Activated CD8-positive, alpha-beta T cell treated with anti-CD3 and anti-CD28 coated beads, Interleukin-2, amount 10 ng/mL, durations not matched to agents 7 days and 5 days (primary cell): ENCODE measurements at places on chromosomes 3 and 15. TPM values are rescaled to one million over a fixed set of nuclear protein-coding genes. Genes with fewer than 3 reads are reported as not detected.

GRCh38 chr3:123331651-123332050 lies 117.2 kb downstream of the ADCY5 start:
- no peak overlapping the region for H3K4me3 ChIP-seq
- no peak for DNase-seq
- no peaks in the 10 kb centered on the region for H3K36me3 ChIP-seq
- H3K27ac ChIP-seq: no peak overlapping the region
- H3K4me1 ChIP-seq: peaks cover 8% of the 10 kb centered on the region
- peaks cover 9% of the 10 kb centered on the region for H3K27me3 ChIP-seq

DNA sequence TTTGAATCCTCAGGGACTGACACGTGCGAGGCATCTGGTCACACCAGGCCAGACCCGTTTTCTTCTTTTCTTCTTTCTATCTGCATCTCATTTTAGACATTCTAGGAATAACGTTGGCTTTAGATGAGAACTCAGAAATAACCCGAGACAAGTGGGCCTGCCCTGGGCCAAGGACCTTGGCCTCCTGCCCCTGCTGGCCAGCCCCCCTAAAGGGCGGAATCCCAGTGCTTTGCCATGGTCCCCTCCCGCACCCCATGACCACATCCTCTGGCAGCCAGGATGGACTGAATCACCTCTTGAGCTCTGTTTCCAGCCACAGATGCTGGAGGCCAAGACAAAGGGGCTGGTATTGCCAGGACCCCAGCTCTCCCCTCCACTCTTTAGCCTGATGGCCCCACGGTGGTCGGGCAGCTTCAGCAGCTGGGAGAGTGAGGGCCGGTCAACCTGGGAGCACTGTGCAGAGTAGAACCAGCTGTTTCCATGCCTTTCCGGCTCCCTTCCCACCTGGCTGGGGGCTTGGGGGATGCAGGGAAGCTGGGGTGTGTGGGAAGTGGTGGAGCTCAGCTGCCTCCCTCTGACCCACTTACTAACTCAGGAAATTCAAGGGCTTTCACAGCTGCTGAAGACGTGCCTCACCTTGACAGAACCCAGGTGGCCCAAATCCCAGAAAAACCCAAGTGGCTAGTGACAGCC lies 190.9 kb downstream of the FAM43A start:
- H3K27ac ChIP-seq: no peak overlapping the region
- peaks cover 11% of the 10 kb centered on the region for H3K4me1 ChIP-seq
- H3K27me3 ChIP-seq: peaks cover 6% of the 10 kb centered on the region
- no peak for DNase-seq
- no peak overlapping the region for H3K4me3 ChIP-seq
- H3K36me3 ChIP-seq: no peaks in the 10 kb centered on the region

GRCh38 chr3:187450431-187451190 lies 82.4 kb downstream of the RTP4 start:
- H3K36me3 ChIP-seq: no peaks in the 10 kb centered on the region
- no peak overlapping the region for H3K27ac ChIP-seq
- H3K4me3 ChIP-seq: no peak overlapping the region
- H3K4me1 ChIP-seq: no peaks in the 10 kb centered on the region
- DNase-seq: no peak
- peaks cover 6% of the 10 kb centered on the region for H3K27me3 ChIP-seq

GRCh38 chr3:34687671-34688070 lies 889.2 kb downstream of the PDCD6IP start:
- H3K4me3 ChIP-seq: no peak overlapping the region
- H3K4me1 ChIP-seq: no peaks in the 10 kb centered on the region
- DNase-seq: no peak
- H3K27ac ChIP-seq: no peak overlapping the region
- no peaks in the 10 kb centered on the region for H3K36me3 ChIP-seq
- no peaks in the 10 kb centered on the region for H3K27me3 ChIP-seq

GRCh38 chr3:46857485-46858341 lies 5.5 kb downstream of the MYL3 start:
- H3K27ac ChIP-seq: no peak overlapping the region
- H3K4me3 ChIP-seq: no peak overlapping the region
- H3K36me3 ChIP-seq: no peaks in the 10 kb centered on the region
- no peaks in the 10 kb centered on the region for H3K27me3 ChIP-seq
- H3K4me1 ChIP-seq: no peaks in the 10 kb centered on the region

- no peak overlapping the region for H3K27ac ChIP-seq
- H3K4me3 ChIP-seq: no peak overlapping the region
- DNase-seq: no peak
Observed at GRCh38 chr3:141064255-141064926, 13.2 kb downstream of the SPSB4 start.

- DNase-seq: no peak
- no peaks in the 10 kb centered on the region for H3K27me3 ChIP-seq
- no peak overlapping the region for H3K27ac ChIP-seq
Observed at GRCh38 chr3:128351546-128351945, 115.1 kb downstream of the DNAJB8 start.

DNA sequence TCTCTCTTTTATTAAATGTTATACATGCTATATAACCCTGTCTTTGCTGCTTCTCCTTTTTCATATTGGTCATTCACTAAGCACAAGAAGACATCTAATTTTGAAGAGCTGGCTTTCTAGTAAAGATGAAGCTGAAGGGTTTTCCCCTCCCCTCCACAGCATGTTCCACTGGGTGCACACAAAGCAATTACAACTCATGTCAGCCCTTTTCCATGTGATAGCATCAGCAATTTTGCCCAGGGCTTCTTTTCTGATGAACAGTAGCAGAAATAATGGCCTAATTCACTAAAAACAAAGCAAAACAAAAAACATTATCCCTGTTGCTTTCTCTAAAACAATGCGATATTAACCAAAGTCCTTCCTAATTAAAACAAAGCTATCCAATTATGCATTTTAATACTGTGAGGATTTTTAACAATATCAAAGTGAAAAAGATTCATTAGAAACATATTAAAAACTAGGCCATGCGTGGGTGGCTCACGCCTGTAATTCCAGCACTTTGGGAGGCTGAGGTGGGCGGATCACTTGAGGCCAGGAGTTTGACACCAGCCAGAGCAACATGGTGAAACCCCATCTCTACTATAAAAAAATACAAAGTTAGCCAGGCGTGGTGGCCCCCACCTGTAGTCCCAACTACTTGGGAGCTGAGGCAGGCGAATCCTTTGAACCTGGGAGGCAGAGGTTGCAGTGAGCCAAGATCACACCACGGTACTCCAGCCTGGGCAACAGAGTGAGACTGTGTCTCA lies 12.2 kb upstream of the PIK3R4 start:
- H3K4me1 ChIP-seq: peaks cover 9% of the 10 kb centered on the region
- DNase-seq: no peak
- no peak overlapping the region for H3K27ac ChIP-seq
- H3K36me3 ChIP-seq: no peaks in the 10 kb centered on the region
- no peak overlapping the region for H3K4me3 ChIP-seq
- peaks cover 3% of the 10 kb centered on the region for H3K27me3 ChIP-seq

DNA sequence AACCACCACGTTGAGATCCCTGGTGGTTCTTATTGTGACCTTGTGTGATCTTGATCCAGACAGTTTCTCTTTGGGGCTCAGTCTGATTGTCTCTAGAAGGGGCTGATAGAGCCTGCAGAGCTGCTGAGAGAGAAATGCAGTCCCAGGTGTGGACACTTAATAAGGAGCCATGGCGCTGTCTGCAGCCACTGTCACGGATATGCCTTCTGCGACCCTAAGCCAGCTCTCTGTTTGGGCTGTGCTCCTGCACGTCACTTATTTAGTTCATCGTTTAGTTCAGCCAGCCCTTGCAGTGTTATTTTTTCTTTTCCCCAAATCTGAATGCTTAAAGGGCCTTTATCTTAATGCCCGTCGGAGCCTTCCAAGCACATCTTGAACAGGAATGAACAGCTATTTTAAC lies 12.0 kb downstream of the SLC6A1 start:
- H3K27ac ChIP-seq: no peak overlapping the region
- no peaks in the 10 kb centered on the region for H3K4me1 ChIP-seq
- peaks cover 8% of the 10 kb centered on the region for H3K27me3 ChIP-seq
- H3K4me3 ChIP-seq: no peak overlapping the region

- DNase-seq: no peak
- H3K4me1 ChIP-seq: peaks cover 5% of the 10 kb centered on the region
- H3K36me3 ChIP-seq: no peaks in the 10 kb centered on the region
- H3K27ac ChIP-seq: no peak overlapping the region
- H3K4me3 ChIP-seq: no peak overlapping the region
Observed at GRCh38 chr15:49060710-49061495, 14.7 kb upstream of the SECISBP2L start.

DNA sequence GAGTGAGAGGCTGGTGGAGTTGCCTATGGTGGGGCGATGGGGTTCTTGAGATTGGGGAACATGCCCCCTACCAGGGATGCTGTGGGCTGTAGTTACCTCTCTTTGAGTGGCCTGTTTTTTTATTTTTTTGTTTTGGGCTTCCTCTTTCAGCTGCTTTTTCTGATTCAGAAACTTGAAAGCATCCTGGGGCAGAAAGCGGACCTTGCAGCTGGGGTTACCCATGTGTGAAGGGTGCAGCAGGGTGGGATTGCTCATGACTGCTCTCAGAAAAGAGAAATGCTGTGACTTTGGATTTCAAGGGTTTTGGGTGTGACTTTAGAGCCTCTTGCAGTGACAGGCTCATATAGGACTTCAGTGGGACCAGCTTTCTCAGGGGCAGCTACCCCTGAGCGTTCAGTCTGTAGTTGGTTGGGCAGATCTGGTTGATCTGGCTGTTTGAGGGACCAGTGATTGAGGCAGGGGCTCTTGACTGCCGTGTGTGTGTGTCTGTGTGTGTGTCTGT lies 1.8 kb downstream of the LIMD1 start:
- peak overlapping the region; percentile 40 for H3K27ac ChIP-seq
- peaks cover 69% of the 10 kb centered on the region for H3K4me1 ChIP-seq
- peak; percentile 35 for DNase-seq
- H3K36me3 ChIP-seq: peaks cover 55% of the 10 kb centered on the region
- H3K27me3 ChIP-seq: no peaks in the 10 kb centered on the region

DNA sequence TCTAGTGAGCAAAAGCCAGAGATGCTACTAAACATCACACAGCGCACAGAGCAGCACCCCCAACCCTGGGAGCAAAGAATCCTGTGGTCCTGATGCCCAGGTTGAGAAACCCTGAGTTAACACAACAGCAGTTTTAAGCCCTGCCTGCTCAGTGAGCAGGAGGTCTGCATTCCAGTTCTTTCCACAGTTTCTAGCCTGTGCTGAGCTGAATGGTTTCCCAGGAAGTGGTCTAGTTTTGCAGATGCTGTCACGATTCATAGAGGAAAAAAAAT lies 171.1 kb upstream of the PROK2 start:
- peaks cover 11% of the 10 kb centered on the region for H3K4me1 ChIP-seq
- H3K27me3 ChIP-seq: peaks cover 3% of the 10 kb centered on the region
- H3K36me3 ChIP-seq: no peaks in the 10 kb centered on the region
- H3K4me3 ChIP-seq: no peak overlapping the region
- no peak overlapping the region for H3K27ac ChIP-seq
- DNase-seq: no peak

GRCh38 chr15:57806003-57806402 lies 99.5 kb downstream of the POLR2M start:
- no peak overlapping the region for H3K27ac ChIP-seq
- H3K4me1 ChIP-seq: no peaks in the 10 kb centered on the region
- H3K4me3 ChIP-seq: no peak overlapping the region
- peaks cover 3% of the 10 kb centered on the region for H3K27me3 ChIP-seq
- H3K36me3 ChIP-seq: no peaks in the 10 kb centered on the region

GRCh38 chr3:53989946-53990345 lies 98.3 kb upstream of the SELENOK start:
- DNase-seq: no peak
- no peak overlapping the region for H3K27ac ChIP-seq
- no peaks in the 10 kb centered on the region for H3K4me1 ChIP-seq
- no peaks in the 10 kb centered on the region for H3K36me3 ChIP-seq

DNA sequence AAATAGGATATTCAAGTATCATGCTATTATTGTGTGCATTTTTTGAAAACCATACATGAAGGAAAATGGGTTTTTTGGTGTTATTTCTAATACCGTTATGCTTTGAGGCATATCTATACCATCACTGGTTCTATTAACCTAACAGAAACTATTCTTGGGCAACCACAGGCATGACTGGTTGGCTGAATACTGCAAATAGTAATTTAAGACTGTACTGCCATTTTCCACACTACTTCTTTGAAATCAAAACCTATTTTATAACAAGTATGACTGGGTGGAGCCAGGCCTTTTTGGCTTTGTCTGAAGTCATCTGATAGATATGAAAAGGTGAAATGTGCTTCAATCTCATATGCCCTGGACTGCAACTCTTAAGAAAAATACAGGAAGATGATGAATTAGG lies 115.1 kb downstream of the ULK4 start:
- DNase-seq: no peak
- H3K27me3 ChIP-seq: no peaks in the 10 kb centered on the region
- H3K27ac ChIP-seq: no peak overlapping the region
- H3K36me3 ChIP-seq: peaks cover 8% of the 10 kb centered on the region
- peaks cover 12% of the 10 kb centered on the region for H3K4me1 ChIP-seq

GRCh38 chr3:58085616-58086015 lies 77.4 kb downstream of the FLNB start:
- peaks cover 47% of the 10 kb centered on the region for H3K4me1 ChIP-seq
- H3K27ac ChIP-seq: peak overlapping the region; percentile 32
- no peak overlapping the region for H3K4me3 ChIP-seq

- no peaks in the 10 kb centered on the region for H3K36me3 ChIP-seq
- DNase-seq: no peak
- H3K27ac ChIP-seq: no peak overlapping the region
- H3K4me1 ChIP-seq: no peaks in the 10 kb centered on the region
- no peak overlapping the region for H3K4me3 ChIP-seq
Observed at GRCh38 chr3:59163953-59164352, 114.1 kb upstream of the CFAP20DC start.

DNA sequence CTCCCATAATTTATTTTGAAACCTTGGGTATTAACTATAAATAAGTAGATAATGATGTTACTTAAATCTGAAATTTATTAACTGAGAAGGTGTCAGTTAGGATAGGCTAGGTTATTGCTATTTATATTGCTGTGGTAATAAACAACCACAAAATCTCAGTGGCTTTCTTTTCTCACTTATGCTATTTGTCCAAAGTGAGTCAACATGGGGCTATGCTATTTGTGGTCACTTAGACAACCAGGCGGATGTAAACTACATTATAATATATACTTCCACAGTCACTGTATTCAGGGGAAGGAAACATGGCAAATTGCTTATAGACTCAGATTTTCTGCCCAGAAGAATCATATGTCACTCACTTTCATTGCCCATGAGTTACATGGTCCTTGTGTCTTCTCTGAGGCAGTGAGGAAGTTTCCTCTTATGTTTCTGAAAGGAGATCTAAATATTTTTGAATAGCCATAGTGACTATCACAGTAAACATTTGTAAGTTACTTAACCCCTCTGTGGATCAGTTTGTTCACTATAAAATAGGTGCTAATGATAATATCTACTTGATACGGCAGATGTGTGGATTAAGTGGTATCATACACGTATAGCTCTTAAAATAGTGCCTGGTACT lies 19.8 kb downstream of the HMG20A start:
- no peak overlapping the region for H3K27ac ChIP-seq
- peaks cover 9% of the 10 kb centered on the region for H3K4me1 ChIP-seq
- peaks cover 10% of the 10 kb centered on the region for H3K36me3 ChIP-seq
- no peaks in the 10 kb centered on the region for H3K27me3 ChIP-seq
- no peak overlapping the region for H3K4me3 ChIP-seq

- no peaks in the 10 kb centered on the region for H3K27me3 ChIP-seq
- DNase-seq: no peak
- H3K27ac ChIP-seq: no peak overlapping the region
- H3K4me3 ChIP-seq: no peak overlapping the region
Observed at GRCh38 chr3:81465510-81466200, 295.8 kb downstream of the GBE1 start.

Gene PPCDC
- 27.3 TPM for total RNA-seq

Gene MUSTN1
- total RNA-seq: 1.5 TPM

Gene ASB14
- total RNA-seq: not detected

Gene CCDC54
- not detected for total RNA-seq

Gene RGMA
- total RNA-seq: not detected

Gene WWTR1
- 0.31 TPM for total RNA-seq

Gene LMAN1L
- total RNA-seq: 0.47 TPM

Gene FGF7
- total RNA-seq: not detected

Gene CX3CR1
- 0.42 TPM for total RNA-seq

Gene TLR9
- 0.52 TPM for total RNA-seq

Gene ISL2
- 0.32 TPM for total RNA-seq

Gene BCL2A1
- 23.1 TPM for total RNA-seq
